ENCODE measurements at places on chromosomes 1 and 21.

DNA sequence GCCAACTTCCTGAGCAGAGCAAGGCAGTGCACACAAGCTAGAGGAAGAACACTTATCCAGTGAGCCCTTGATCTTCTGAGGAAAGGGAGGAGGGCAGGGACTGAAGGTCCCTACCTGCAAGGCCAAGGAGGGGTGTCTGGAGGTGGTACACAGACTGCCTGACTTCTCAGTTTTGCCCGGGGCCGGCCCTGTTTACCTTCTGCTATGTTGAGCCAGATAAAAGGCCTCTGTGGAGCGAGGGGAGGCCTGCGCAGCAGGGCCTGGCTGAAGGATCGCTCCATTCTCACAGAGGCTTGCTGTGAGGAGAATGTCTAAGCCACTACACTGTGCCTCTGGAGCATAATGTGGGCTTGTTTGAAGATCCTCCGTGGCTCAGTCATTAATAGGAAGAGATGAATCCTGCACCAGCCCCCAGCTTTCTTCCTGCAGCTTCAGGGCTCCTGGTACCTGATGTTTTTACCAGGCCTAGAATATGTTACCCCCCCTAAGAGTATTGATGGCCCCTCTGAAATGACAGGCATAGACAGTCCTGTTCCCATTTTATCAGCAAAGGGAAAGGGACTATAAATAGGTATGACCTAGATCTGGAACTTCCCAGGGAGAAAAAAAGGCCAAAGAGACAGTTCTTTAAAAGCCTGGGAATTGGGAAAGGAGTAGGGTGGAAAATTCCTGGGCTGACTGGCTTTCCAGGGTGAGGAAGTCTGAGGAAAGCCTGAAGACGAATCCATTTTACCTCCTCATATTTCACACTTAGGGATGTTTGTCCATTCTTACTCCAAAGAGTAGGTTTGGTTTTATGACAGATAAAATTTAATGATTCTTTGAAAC is 4.7 kb downstream of the POGK start:
- H3K4me1 ChIP-seq = peaks cover 59% of the 10 kb centered on the region
- H3K36me3 ChIP-seq = peaks cover 52% of the 10 kb centered on the region
- H3K27me3 ChIP-seq = no peaks in the 10 kb centered on the region
- DNase-seq = no peak

GRCh38 chr1:1591452-1591851 is 8.5 kb downstream of the FNDC10 start:
- H3K4me1 ChIP-seq = no peaks in the 10 kb centered on the region
- no peaks in the 10 kb centered on the region for H3K36me3 ChIP-seq
- no peak for DNase-seq
- H3K27me3 ChIP-seq = peaks cover 5% of the 10 kb centered on the region

- peak overlapping the region; percentile 62 for H3K4me3 ChIP-seq
- no peaks in the 10 kb centered on the region for H3K27me3 ChIP-seq
- DNase-seq = peak; percentile 82
- peak overlapping the region; percentile 94 for H3K27ac ChIP-seq
- peaks cover 58% of the 10 kb centered on the region for H3K4me1 ChIP-seq
Observed at GRCh38 chr1:111516005-111516535, 12.6 kb upstream of the ADORA3 start.

DNA sequence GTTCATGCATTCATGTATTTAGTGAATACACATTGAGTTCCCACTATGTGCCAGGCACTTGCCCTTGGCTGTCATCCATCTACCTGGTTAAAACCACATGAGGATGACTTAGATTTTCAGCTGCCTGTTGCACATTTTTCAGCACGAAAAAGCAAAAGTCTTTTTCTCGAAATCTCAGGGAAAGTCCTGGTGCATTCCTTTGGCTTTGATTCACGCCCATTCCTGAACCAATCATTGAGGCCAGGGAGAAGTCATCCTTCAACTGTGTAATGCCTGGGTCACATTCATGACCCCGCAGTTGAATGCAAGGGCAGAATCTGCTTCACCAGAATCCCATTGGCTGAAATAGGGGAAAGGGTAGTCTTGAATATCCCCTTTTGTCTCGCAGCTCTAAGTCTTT is 84.4 kb downstream of the RNF220 start:
- peaks cover 5% of the 10 kb centered on the region for H3K27me3 ChIP-seq
- H3K27ac ChIP-seq = no peak overlapping the region
- no peak for DNase-seq
- no peaks in the 10 kb centered on the region for H3K36me3 ChIP-seq
- H3K4me3 ChIP-seq = no peak overlapping the region
- H3K4me1 ChIP-seq = no peaks in the 10 kb centered on the region

DNA sequence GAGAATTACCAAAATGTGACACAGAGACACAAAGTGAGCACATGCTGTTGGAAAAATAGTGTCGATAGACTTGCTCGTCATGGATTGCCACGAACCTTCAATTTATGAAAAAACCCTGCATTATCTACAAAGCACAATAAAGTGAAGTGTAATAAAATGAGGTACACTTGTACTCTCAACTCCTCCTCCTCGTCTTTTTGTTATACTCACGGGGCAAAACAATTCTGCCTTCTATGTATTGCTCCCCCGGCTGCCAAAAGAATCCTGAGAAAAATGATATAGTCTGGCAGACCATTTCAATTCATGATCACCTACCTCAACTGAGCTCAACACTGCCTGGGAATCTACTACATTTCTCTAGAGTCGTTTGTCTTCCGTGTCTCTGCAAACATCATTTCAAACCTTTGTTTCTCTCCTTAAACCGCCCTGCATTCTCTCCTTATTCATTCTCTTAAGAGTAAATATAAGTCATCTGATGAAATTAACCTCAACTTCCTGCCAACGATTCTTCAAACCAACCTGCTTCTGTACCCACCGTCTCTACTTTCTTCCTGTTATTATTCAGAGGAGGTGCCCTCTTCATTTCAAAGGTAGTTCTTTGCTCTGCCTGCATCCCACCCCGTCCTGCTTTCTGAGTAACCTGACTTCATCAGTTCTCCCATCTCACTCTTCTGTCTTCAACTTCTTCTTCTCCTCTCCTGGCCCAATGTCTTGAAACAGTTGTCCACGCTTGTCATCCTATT is 12.9 kb upstream of the IL19 start:
- no peak overlapping the region for H3K27ac ChIP-seq
- DNase-seq = peak; percentile 58
- H3K36me3 ChIP-seq = no peaks in the 10 kb centered on the region
- no peak overlapping the region for H3K4me3 ChIP-seq
- no peaks in the 10 kb centered on the region for H3K27me3 ChIP-seq

DNA sequence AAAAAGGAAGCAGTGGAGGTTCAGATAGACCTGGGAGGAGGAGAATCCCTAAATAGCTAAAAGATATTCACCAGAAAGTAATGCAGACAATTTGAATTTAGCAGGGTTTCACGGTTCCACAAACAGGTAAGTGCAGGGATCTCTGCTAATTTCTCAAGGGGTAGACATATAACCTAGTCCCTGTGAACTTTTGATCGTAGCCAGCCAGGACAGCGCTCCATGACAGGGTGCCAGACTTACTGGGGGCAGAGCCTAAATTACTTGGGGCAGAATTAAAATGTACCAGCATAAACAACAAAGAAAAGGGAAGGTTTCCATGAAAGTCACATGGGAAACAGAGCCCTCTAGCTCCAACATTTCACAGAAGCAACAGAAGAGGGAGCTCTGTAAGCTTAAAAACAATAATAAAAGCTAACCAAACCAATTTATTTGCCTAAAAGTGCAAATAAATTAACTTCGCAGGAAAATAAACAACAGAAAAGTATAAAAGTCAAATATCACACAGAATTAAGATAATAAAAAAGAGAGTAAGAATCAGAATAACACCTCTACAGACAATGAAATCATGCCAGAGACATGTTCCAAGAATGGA is 198.3 kb downstream of the DUSP10 start:
- DNase-seq = no peak
- H3K4me1 ChIP-seq = no peaks in the 10 kb centered on the region
- peaks cover 8% of the 10 kb centered on the region for H3K27me3 ChIP-seq
- no peak overlapping the region for H3K4me3 ChIP-seq
- H3K27ac ChIP-seq = no peak overlapping the region

- H3K36me3 ChIP-seq = no peaks in the 10 kb centered on the region
- no peak for DNase-seq
- H3K4me1 ChIP-seq = no peaks in the 10 kb centered on the region
- no peaks in the 10 kb centered on the region for H3K27me3 ChIP-seq
- H3K4me3 ChIP-seq = no peak overlapping the region
Observed at GRCh38 chr1:67713057-67713846, 28.3 kb downstream of the GADD45A start.

GRCh38 chr21:16580661-16581060 is 850.9 kb downstream of the USP25 start:
- no peaks in the 10 kb centered on the region for H3K36me3 ChIP-seq
- no peaks in the 10 kb centered on the region for H3K4me1 ChIP-seq
- H3K27ac ChIP-seq = no peak overlapping the region

DNA sequence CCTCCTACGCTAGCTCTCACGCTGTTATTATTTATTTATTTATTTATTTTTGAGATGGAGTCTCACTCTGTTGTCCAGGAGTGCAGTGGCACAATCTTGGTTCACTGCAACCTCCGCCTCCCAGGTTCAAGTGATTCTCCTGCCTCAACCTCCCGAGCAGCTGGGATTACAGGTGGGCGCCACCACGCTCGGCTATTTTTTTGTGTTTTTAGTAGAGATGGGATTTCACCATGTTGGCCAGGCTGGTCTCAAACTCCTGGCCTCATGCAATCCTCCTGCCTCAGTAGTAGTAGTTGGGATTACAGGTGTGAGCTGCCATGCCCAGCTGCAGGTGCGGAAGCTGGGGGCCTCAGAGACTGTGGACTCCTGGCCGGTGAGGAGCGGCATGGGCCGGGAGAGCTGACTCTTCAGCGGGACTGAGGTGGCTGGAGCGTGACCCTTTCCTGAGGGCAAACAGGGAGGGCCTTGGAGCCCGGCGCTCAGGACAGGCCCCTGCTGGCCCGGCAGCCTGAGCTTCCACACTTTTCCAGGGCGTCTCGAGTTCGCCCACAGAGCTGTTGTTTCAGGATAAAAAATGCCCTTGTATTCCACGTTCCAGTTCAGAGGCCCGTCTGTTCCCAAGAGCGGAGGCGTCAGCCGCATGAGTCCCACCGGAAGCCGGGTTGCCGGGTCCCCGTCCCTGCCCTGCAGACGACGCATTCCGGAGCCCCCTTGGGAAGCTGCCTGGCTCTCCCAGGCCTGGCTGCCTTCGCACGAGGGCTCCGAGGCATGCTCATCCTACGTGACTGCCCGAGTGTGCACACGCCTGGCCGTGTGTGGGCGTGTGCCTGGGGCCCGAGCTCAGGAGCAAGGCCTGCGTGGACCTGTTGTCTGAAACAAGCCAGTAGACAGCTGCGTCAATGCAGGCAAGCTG is 126.2 kb downstream of the SIK1 start:
- H3K27ac ChIP-seq = no peak overlapping the region
- no peaks in the 10 kb centered on the region for H3K4me1 ChIP-seq
- no peak for DNase-seq

DNA sequence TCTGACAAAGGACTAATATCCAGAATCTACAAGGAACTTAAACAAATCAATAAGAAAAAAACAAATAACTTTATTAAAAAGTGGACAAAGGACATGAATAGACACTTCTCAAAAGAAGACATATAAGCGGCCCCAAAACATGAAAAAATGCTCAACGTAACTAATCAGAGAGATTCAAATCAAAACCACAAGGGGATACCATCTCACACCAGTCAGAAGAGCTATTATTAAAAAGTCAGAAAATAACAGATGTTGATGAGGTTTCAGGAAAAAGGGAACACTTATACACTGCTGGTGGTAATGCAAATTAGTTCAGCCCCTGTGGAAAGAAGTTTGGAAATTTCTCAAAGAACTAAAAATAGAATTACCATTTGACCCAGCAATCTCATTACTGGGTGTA is 102.2 kb downstream of the COL24A1 start:
- no peaks in the 10 kb centered on the region for H3K36me3 ChIP-seq
- H3K4me1 ChIP-seq = no peaks in the 10 kb centered on the region
- H3K4me3 ChIP-seq = no peak overlapping the region
- no peaks in the 10 kb centered on the region for H3K27me3 ChIP-seq
- no peak for DNase-seq

DNA sequence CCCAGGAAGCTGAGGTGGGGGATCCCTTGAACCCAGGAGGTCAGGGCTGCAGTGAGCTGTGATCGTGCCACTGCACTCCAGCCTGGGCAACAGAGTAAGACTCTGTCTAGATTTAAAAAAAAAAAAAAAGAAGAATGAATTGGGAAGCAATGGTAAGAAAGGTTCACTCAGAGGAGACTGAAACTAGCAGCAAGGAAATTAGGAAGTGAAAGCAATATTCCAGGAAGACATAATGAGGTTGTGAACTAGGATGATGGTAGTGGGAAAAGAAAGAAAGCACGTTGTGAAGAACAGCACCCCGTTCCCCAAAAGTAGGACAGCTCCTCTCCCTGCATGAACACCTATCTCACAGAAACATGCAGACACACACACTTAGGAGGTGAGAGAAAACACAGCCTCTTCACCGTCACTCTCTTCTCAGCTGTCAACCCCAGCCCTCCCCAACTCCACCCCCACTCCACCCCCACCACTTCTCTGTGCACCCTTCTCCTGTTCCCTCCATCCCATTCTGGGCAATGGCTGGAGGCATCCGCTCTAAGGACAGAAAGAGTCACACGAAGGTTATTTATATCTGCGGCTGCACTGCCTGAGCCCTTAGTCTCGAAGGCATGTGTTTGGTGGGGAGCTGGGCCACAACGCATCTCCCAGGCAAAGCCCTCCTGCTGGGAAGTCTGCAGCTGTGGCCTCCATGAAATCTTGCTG is 101.8 kb upstream of the LPGAT1 start:
- no peak overlapping the region for H3K4me3 ChIP-seq
- no peak overlapping the region for H3K27ac ChIP-seq
- peaks cover 7% of the 10 kb centered on the region for H3K27me3 ChIP-seq
- DNase-seq = no peak

- DNase-seq = no peak
- H3K27ac ChIP-seq = peak overlapping the region; percentile 49
- H3K4me1 ChIP-seq = peaks cover 17% of the 10 kb centered on the region
- H3K4me3 ChIP-seq = no peak overlapping the region
- peaks cover 25% of the 10 kb centered on the region for H3K36me3 ChIP-seq
Observed at GRCh38 chr21:46500224-46500861, 41.7 kb downstream of the DIP2A start.

GRCh38 chr1:44568128-44568900 is 106.0 kb downstream of the TMEM53 start:
- no peak for DNase-seq
- H3K4me1 ChIP-seq = no peaks in the 10 kb centered on the region
- H3K27ac ChIP-seq = no peak overlapping the region
- H3K36me3 ChIP-seq = no peaks in the 10 kb centered on the region
- H3K27me3 ChIP-seq = no peaks in the 10 kb centered on the region

GRCh38 chr1:231871471-231871870 is 244.9 kb downstream of the DISC1 start:
- no peak for DNase-seq
- no peak overlapping the region for H3K4me3 ChIP-seq
- H3K36me3 ChIP-seq = peaks cover 10% of the 10 kb centered on the region
- peaks cover 30% of the 10 kb centered on the region for H3K4me1 ChIP-seq

Data from activated CD8-positive, alpha-beta T cell treated with anti-CD3 and anti-CD28 coated beads for 36 hours (primary cell).